HT-29 (cell line): ENCODE measurements at places on chromosomes 3 and 15. TPM values are rescaled to one million over a fixed set of nuclear protein-coding genes. Genes with fewer than 3 reads are reported as not detected.

The CFAP20DC gene
- total RNA-seq: 0.38 and 0.76 TPM in 2 replicates

- DNase-seq: no peak
These were observed 3.0 kb upstream of the SPG11 start for GRCh38 chr15:44666210-44667038.

DNA sequence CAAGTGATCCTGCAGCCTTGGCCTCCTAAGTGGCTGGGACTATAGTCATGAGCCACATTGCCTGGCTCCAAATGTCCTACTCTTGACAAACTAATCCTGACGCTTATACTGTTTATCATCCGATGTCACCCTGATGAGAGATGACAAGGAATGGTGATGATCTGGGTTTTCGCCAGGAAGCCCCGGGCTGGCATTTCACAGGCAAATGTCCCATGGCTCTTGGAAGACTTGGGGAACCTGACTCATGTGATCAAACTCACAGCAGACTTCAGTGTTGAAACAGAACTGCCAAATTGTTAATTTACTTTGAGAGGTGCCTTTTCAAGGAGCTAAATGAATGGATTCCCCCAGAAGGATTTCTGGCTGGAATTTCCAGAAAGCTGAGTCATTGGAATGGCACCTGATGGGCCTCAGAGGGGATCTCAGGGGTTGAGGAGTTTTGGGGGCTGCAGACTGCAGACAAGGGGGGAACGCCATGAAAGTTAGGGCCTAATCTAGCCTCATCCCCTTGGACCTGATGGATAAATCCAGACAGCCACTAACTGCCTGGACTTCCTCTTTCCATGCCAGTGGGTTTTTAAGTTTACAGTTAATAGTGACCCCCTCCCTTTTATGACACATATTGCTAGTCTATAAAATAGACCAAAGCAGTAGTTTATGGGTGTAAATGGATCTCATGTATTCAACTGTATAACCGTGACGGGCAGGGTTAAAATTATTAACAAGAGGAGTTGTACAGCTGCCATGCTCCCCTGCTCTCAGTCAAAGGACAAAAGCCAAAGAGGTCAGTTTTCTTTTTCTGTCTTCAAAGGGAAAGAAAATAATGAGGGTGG, 146.6 kb downstream of the CHSY1 start:
- no peak for DNase-seq

DNA sequence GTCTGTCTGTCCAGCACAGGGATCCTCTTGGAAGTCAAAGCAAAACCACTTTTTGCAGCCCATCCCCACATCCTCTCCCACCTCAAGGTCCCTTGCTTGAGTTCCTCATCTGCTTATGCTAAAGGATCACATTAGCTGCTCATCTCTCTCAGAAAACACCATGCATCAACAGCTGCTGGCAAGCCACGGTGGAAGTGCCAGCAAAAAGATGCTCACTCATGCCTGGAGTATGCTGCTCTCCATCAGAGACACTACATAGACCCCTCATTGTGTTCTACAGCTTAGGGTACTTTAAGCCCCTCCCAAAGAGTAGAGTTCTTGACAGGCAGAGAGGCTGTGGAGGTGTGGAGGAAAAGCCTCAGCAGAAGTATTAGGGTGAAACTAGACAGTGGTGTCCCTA, 94.6 kb upstream of the COL8A1 start:
- DNase-seq: no peak

The CCDC71 gene
- 12.4 and 19.5 TPM in 2 replicates for total RNA-seq

GRCh38 chr3:137174514-137174913, 216.7 kb downstream of the IL20RB start:
- DNase-seq: no peak
